Stimulated activated naive CD8-positive, alpha-beta T cell treated with anti-CD3 and anti-CD28 coated beads, Interleukin-15, Interleukin-2, amounts not matched to agents 100 U/mL and 50 U/mL, for 24 hours (primary cell): ENCODE measurements at places on chromosomes 4 and X.

DNA sequence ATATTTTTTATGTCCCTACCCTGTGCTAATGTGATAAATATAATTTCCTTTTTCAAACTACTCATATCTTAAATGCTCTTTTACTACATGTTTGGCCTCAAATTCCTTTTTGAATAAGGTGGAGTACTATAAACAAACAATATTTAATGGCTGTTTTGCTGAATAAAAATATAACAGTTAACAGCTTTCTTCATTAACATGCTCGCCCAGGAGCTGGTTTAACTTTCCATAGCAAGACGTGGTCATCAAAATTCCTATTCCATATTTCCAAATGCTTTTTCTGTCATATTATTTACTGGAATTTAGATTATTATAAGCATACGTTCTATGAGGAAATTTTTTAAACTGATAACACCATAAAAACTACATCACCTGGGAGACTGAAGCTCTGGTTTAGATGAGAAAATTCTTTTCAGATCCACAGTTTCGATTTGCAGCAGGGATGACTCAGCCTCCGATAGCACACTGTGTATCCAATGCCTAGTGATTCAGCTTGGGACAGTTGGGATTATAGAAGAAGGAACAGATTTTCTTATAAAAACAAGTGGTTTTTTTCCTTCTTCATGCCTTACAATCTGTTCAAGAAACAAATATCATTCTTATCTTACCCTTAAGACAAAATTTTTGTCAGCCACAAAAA, 129.1 kb downstream of the FBXO8 start:
- DNase-seq, result no peak

- no peak for DNase-seq
These were observed 200.0 kb downstream of the IL1RAPL1 start for GRCh38 chrX:28787206-28787605.

DNA sequence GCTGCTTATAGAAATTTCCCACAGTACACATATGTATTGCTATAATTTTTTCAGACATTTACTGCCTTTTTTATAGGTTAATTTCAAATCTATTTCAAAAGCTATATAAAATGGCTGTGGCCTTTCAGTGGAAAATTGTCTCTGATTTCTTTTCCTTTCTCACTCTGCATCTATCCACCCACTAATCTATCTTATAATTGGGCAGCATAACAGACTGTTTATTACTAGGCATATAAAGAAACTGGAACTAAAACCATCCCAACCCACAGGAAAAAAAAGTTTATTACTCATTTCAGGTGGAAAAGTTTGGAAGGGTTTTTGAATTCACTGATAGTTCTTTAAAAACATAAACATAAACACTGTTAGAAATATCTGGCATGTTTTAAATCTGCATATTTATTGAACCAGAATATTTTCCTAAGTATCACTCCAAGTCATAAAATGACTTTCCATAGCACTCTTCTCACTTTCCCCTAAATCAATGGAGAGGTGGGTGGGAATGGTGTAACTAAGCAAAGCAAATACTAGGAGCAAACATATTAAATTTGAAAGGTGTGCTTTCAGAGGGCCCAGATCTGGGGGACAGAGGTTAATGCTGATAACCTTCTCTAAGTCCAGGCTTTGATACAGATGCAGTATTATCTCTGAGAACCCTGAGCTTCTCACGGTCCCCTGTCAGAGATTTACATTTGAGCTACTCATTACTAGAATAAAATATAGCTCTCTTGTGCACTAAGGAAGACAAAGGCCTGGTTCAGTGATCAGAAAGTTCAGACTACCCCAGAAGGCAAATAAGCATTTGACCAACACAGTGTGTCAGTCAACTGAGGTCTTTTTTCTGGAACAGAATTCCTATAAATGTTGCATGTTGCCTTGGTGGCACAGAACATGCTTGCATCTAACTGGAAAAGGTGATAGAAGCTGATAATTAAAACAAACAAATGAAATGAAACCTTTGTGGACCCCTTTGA, 328.3 kb downstream of the UNC5C start:
- DNase-seq, result no peak

GRCh38 chr4:122635205-122635604, 14.3 kb upstream of the IL21 start:
- no peak for DNase-seq

GRCh38 chrX:152640034-152640818, 2.5 kb downstream of the GABRQ start:
- no peak for DNase-seq

GRCh38 chr4:5337731-5338130, 286.5 kb downstream of the STK32B start:
- DNase-seq, result no peak

DNA sequence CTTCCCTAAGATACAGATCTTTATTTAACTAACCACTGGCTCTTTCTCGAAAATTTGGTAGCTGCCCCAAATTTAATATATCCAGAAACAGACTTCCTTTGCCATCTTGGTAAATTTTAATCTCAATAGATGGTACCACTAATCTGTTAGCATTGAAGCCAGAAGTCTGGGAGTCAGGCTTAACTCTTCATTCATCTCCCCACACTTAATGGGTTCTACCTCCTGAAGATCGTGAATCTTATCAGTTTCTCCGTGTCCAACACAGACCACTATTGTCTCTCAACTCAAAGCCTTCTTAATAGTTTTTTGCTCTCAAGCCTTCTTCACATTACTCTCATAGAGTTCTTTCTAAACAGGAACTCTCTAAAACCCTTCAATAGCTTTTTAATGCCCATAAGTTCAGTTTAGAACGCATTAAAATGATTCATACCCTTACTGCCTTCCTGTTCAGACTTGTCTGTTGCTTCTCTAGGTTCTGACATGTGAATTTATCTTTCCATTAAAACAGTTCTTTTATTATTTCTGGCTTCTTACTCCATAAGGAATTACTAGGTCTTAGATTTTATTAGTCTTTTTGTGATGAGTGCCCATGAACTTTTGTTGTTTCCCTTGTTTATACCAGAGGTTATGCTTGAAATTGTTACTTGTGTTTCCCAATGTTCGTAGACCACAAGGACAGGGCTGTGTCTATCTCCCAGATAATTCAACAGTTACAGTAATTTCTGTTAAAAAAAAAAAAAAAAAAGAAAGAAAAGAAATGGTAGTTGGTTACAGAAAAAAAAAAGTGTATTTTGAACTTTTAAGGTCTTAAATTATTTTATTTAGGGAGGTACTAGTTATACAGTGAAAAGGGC, 54.7 kb downstream of the SMARCAD1 start:
- no peak for DNase-seq

DNA sequence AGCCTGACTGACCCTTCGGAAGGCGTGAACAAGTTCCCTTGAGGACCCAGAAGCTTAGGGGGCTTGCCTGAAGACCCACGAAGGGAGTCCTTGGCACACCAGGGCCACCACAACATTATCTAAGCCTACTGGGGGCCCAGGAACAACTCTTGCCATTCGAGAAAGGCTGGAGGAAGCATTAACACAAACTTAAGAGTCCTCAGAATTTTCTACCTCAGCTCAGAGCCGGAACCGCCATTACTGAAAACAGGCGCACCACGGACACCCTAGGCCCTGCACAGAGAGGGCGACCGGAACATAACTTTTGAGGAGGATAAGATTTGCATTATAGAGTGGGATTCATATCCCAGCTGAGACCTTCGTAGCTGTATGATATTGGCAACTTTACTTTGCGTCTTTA, 229.1 kb downstream of the ADAM29 start:
- DNase-seq, result no peak
